NT2/D1 (cell line): ENCODE measurements at places on chromosomes 13 and 19.

DNA sequence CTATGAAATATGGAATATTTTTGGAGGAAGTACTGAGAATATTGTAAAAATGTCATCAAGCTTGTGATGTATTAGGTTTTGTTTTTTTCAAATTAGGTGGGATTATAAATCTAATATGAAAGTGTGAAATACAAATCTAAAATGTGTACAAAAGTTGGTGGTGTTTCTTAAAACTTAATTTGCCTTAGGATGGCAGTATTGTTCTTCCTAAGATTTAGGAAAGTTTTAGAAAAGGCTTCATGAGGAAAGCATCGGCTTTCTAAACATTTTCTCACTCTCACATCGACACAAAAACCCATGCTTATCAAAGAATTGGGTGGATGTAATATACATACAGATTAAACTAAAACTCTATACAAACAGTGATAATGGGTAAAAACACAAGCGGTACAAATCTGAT is 972.0 kb upstream of the PCDH20 start:
- no peak for DNase-seq

- DNase-seq, result no peak
These were observed 12.1 kb upstream of the SPART start for GRCh38 chr13:36358175-36358718.

DNA sequence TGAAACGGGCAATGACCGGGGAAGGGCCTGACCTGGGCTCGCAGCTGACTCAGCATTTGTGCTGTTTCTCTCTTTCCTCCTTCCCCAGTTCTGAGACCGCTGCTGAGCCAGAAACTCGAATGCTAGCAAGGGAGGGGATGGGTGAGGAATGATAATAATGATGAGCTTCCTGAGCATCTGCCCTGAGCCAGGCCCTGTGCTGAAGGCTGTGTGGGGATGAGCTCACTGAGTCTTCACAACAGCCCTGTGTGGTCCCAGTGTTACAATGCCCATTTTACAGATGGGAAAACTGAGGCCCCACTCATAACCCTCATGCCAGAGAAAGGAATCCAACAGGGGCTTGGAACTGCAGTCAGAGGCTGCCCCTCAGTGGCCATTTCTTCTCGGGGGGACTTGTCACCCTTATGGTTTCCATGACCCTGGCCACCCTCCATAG is 8.1 kb downstream of the SULT2B1 start:
- no peak for DNase-seq

DNA sequence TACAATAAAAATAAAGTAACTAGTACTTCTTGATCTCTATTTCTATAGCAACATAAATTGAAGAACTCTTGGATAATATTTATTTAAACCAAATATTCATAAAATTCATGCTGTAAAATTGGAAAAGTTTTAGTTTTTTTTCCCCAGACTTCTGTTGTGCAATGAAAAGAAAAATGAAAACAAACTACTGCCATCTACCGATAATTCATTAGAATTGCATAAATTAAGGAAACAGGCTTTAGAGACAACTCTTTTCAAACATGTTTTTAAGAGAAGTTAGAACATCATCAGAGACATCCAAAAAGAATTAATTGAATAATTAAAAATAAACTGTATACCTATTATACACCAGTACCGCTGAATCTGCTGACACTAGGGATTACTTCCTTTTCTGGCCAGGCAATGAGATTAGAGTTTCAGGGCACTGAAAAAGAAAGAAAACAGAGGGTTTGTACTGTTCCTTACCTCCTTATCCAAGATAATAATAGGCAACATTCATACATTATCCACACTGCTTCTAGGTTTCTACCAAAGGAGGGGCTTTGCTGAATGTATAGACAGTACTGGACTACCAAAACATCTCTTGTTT is 4.9 kb downstream of the CCDC122 start:
- DNase-seq, result no peak

- no peak for DNase-seq
These were observed 754 bp downstream of the DNAJB1 start for GRCh38 chr19:14517446-14517839.

DNA sequence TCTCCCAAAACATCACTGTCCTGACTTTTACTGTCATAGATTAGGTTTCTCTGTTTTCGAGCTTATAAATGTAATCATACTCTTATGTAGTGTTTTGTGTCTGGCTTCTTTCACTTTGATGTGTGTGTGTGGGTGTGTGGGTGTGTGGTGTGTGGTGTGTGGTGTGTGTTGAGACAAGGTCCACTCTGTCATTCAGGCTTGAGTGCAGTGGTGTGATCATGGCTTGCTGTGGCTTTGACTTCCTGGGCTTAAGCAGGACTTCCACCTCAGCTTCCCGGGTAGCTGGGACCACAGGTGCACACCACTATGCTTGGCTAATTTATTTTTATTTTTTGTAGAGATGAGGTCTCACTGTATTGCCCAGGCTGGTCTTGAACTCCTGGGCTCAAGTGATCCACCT is 59.6 kb downstream of the PDS5B start:
- DNase-seq, result no peak

GRCh38 chr13:27455331-27455855 is 5.0 kb upstream of the MTIF3 start:
- DNase-seq, result no peak

DNA sequence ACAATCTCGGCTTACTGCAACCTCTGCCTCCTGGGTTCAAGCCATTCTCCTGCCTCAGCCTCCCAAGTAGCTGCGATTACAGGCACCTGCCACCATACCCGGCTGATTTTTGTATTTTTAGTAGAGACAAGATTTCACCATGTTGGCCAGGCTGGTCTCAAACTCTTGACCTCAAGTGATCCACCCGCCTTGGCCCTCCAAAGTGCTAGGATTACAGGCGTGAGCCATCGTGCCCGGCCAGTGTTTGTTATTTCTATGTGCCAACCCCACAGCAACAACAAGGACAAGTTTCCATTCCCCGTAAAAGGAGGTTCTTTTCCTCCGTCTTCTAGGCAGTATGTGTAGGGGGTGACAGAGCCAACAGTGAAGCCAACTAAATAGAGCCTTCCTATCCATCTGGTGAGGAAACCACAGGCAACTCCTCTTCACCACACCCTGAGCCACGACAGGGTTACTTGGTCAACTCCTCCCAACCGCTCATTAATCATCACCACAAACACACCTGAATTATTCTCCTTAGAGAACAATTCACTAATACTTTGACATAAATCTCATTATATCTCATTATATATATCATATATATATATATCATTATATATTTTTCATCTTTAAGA is 25.5 kb downstream of the FOXO1 start:
- no peak for DNase-seq

GRCh38 chr13:31115616-31116015 is 46.1 kb downstream of the HSPH1 start:
- no peak for DNase-seq

DNA sequence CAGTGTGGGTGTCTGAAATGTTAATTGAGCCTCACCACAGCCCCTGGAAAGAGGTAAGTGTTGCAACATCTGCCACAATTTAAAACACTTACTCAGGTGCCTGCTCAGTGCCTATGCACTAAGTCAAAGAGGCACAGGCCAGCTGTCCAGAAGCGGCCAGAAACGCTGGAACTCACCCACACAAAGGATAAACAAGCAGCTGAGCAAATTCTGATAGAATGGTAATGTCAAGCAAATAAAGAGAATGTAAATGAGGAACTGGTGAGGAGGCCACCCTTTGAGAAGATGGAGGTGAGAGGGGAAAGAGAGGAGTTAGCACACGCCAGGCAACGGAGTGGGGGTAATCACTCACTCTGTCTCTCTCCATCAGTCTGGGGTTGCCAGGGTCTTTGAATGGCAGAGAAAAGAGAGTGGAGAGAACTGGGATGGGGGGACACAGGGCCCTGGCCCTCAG is 67.7 kb upstream of the SERP2 start:
- peak; percentile 13 for DNase-seq

DNA sequence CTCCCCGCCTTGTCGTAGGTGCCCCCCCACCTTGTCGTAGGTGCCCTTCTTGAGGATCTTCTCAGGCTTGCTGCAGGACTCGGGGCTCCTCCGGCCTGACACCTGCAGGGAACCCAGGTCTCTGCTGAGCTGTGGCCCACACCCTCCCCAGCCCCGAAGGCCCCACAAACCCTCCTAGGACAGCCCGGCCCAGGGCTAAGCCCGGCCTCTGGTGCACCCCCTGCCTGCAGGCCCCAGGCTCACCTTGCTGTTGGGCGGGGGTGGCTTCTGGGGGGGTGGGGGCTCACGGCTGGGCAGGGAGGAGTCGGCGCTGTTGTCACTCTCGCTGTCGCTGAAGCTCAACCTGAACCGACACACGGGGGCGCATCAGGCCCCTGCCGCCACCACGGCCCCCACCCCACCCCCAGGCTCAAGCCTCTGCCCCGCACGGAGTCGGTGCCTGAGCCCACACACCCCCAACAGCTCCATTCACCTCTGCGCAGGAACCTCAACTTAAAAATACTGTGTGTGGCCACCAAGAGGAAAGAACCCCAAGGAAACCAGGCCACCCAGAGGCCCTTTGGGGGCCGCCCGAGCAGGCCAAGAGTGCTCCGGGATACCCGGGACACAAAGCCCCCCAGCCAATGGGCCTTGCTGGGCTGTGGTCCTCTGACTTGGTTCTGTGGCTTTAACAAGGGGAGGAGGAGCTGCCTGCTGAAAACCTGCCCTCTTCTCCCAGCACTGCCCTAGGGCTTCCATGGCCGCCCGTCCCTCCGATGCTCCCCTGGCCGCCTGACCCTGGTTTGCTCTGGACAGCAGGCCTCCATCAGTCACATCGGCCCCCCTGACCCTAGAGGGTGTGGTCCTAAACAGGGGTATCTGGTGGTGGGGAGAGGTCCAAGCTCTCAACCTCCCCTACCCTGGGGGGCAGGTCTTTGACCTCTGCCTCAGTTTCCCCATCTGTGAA is 65.8 kb downstream of the MLLT1 start:
- DNase-seq, result no peak

DNA sequence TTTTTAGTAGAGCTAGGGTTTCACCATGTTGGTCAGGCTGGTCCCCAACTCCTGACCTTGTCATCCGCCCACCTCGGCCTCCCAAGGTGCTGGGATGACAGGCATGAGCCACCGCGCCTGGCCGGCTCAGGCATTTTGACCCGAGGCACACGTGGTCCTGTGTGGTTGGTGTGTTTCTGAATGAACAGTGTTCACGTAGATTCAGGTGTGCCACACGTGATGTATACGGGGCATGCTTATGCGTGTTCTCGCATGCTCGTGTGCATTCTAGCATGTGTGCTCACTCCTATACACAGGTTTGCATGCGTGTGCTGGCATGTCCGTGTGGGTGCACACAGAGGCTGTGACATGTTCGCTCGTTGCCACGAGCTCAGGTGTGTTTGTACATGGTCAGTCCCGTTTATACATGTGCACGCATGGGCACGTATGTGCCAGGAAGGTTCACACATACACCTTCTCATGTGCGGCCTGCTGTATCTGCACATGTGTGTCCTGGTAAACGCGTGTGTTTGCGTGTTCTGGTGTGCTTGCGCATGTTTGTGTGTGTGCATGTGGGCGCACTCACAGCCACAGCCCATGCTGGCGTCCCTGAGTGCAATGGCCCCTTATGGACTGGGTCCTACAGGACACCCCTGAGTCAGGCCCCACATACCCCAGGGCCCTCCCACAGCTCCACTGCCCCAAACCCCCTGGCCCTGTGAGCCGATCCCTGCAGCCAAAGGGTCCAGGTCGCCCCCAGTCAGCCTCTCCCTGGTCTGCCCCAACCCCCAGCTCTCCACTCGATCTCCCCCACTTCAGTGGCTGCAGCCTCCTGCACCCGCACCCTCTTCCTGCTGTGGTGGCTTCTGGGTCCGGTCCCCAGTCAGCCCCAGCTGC is 20.6 kb upstream of the TCF3 start:
- DNase-seq, result no peak

DNA sequence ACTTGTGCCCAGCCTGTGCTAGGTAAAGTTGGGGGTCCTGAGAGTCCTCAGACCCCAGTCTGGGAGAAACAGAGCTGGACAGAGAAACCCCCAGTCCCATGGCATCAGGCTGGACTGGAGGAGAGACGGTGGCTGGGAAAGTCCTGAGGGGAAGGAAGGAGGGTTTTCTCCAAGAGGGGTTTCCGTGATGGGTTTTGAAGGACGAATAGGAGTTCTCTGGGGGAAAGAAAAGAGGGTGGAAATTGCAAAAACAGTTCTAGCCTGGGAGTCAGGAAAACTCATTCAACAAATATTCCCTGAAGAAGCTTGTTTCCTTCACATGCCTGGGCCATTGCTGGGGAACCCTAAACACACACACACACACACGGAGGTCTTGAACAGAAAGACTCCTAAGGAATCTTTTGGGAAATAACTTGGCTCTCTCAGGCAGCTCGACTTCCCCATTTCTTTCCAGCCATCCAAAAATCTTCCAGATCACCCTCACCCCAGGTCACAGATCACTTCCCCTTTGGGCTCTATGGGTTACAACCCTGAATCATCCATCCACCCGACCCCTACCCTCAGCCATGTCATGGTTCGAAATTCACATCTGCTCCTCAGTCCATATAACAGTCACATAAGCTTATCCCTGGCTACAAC is 47.5 kb downstream of the COLGALT1 start:
- DNase-seq, result no peak

DNA sequence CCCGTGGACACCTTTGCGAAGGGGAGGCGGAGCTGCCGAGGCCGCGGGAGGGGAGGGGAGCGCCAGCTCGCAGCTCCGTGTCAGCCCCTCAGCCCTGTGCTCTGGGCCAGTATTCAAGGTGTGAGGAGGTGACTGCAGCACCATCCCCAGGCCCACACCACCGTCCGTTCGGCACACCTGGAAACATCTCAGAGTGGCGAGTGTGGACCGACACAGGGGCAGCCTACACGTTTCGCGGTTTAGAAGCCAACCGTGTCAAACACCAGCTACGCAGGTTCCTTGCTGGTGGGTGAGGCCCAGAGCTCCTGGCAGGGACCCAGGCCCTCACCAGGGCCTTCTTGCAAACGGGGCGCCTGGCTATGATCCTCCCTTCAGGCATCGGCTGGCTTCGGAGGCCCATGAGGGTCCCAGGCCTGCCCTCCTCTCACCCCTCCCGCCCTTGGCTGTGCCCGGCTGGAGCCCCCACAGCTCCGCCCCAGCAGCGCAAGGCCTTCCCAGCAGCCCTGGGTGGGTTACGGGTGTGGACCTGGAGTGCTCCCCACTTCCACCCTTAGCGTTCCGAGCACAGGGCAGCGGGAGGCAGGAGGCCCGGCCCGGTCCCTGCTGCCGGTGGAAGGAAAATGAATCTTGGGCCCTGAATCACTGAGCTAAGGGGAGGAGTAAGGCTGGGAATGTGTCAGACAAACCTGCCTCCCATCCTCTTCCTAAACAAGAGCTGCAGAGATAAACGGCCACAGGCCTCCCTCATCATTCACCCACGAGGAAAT is 1.2 kb downstream of the C13orf46 start:
- no peak for DNase-seq

GRCh38 chr13:27135023-27135422 is 36.6 kb downstream of the USP12 start:
- DNase-seq, result no peak

GRCh38 chr13:27592865-27593264 is 27.5 kb downstream of the LNX2 start:
- no peak for DNase-seq

DNA sequence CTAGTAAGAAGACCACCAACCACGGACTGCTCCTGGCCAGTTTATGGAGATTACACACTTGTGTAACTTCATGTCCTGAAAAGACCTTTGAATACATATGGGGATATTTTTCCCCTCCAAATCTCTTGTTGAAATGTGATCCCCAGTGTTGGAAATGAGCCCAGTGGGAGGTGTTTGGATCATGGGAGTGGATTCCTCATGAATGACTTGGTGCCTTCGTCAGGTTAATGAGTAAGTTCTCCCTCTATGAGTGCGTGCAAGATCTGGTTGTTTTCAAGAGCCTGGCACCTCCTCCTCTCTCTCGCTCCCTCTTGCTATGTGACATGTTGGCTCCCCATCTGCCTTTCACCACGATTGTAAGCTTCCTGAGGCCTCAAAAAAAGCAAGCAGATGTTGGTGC is 769.0 kb upstream of the SLITRK1 start:
- DNase-seq, result no peak
